ENCODE measurements at places on chromosomes 5 and 9. TPM values are rescaled to one million over a fixed set of nuclear protein-coding genes. Genes with fewer than 3 reads are reported as not detected.
A peak's percentile ranks its signal among the peaks of the same experiment; 100 is the strongest.

Gene FBXL7
- total RNA-seq, result 5.9 TPM

Gene ACSL6
- not detected for total RNA-seq

Gene FOXD4L6
- not detected for total RNA-seq

Gene PTGDS
- not detected for total RNA-seq

DNA sequence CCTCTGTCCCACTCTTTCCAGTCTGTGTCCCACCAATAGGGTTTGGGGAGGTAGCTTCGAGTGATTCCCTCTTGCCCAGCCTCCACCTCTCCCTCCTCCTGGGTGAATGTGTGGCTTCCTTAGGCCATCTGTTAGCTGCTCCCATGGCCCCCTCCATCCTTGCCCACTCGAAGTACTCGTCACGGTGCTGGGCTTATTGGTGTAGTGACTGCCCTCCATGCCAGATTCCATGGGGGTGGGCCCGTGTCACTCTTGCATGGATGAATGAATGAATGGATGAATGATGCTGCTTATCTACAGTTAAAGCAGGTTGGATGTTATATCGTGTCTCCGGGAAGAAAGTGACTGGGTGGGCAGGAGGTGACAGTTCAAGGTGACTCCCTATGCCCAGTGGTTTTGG is 19.1 kb downstream of the HMCN2 start:
- DNase-seq, result no peak

GRCh38 chr5:116766470-116766947 is 191.9 kb upstream of the SEMA6A start:
- DNase-seq, result peak; percentile 81

DNA sequence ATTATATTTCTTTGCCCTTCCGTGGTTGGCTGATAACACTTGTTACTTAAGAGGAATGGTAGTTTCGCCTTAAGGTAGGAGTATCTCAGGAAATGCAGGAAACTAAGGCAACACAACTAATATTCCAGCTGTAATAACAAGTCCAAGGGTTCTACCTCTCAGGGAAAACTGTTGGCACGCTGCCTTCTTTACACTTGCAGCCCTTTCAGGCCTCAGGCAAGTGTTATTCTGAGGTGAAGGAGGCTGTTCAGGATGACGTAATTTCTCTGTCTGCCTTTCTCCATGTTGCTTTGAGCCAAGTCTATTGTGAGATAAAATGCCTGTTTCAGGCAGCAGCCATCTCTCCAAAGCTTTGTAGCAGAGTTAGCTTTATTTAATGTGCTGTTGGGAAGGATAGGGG is 38.0 kb downstream of the VCAN start:
- no peak for DNase-seq

DNA sequence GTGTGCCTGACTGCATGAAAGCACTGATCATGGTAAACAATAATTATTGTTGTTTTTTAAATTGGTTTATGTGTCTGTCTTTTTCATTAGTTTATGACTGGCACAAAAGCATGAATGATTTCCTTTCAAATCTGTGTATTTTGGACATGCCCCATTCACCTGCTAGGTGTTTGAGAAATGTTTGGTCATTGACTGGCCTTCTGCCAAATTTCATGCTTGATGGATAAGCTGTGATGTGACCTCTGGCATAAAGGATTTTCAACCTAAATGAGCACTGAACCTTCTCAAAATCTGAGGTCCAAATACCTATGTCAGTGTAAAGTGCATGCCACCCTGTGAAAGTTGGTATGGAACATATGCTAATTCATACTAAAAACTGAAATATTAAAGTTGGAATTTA is 204.5 kb downstream of the BRINP1 start:
- DNase-seq, result no peak

- DNase-seq, result no peak
Measured at GRCh38 chr5:176188506-176189193, 49.6 kb upstream of the SIMC1 start.

GRCh38 chr5:17854901-17855300 is 220.6 kb downstream of the TAF11L14 start:
- no peak for DNase-seq

GRCh38 chr5:95925939-95926338 is 35.7 kb downstream of the ELL2 start:
- no peak for DNase-seq

DNA sequence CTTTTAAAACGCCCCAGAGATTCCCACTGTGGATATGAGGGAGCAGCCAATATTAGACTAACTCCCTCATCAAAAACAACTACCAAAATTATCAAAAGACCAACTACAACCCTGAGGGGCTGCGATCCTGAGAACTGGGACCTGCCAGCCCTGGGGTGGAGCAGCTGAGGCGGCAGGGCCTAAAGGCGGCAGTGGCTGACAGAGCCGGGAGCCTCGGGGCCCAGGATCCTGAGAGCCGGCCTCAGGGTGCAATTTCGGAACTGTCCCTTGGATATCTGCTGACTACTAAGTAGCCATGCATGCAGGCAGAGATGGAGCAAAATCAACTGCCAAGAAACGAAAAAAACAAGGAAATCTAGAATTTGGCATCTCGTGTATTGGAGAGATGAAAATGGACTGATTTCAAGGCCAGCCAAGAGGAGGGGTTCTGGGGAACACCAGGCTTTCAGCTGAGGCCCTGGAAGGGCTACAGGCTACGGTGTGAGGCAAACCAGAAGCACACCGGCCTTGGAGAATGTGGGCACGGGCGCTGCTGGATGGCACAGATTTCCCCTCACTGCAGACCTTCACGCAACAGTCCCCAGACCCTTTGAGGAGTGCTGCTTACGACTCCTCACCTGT is 63.6 kb upstream of the UBAC1 start:
- no peak for DNase-seq

DNA sequence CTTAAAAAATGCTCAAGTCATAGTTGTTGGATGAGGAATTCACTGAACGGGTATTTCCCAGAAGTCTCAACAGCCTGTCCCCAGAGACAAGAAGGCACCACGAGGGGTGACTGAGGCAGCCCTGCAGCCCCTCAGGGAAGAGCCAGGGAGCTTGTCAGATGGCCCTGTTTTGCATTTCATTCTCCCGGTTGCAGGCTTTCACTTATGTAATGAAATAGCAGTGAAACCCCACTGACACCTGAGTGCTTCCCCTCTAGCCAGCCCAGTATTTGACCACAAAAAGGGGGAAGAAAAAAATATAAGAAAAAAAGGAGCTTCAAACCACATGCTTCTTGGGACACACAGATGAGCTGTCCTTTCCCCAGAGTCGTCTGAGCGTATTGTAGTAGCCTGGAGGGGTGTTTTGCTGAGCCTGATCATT is 75.3 kb upstream of the IL12B start:
- DNase-seq, result no peak

- peak; percentile 3 for DNase-seq
Measured at GRCh38 chr5:130836729-130837649, 328.1 kb downstream of the HINT1 start.

GRCh38 chr9:19074836-19075235 is 25.6 kb downstream of the RRAGA start:
- DNase-seq, result no peak

GRCh38 chr5:157582731-157583620 is 7.4 kb upstream of the ADAM19 start:
- DNase-seq, result no peak

DNA sequence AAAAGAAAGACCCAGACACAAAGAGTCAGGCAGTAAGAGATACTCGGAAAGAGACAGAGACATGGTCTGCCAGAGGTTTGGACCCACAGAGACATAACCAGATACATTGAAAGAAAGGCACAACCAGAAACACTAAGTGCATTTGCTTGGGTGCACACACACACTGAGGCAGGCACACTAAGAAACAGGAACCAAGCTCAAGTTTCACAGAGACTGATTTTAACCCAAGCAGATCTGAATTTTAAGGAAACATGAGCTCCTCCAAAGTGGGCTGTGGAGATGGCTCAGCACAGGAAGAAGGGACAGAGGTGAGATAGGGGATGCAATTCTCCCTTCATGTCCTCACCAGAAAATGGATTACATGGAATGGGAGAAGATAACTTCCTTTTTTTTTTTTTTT is 9.5 kb downstream of the AQP3 start:
- no peak for DNase-seq

- no peak for DNase-seq
Measured at GRCh38 chr5:166353580-166353979, 1937.9 kb upstream of the WWC1 start.

DNA sequence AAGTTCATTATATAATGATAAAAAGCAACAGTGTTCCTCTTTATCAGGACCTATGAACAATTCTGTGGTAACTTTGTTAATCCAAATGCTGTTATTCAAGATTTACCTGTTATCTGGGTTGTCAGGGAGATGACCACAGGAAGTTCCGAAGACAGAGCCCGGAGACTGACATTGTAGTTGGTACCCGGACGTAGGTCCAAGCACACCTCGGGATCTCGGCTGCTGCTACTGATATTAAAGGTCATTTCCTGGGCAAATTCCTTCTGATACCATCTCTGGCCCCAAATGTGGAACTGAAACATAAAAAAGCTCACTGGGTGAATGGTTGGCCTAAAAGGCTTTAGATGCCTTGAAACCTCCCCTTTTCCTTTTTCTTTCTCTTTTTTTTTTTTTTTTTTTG is 96.7 kb downstream of the SUSD1 start:
- DNase-seq, result no peak

- peak; percentile 59 for DNase-seq
Measured at GRCh38 chr5:130871346-130872086, 293.5 kb downstream of the HINT1 start.

DNA sequence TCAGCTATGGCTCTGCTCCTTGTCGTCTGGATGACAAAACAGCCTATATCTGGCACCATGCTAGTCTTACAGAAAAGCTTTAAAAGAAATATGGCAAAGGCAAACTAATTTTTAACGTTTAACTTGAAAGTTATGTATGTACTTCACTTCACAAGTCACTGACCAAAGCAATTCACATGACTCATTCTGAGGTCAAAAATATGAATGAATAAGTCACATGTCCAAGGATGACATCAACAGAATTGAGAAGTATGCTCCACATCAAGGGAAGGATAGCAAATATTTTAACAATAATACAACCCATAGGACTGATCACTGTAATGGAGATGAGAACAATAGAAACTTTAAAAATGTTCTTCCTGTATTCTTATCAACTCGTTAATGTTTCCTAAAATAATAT is 1072.6 kb upstream of the NUDT12 start:
- DNase-seq, result no peak

GRCh38 chr9:90801973-90802322 is 329 bp downstream of the SYK start:
- no peak for DNase-seq

DNA sequence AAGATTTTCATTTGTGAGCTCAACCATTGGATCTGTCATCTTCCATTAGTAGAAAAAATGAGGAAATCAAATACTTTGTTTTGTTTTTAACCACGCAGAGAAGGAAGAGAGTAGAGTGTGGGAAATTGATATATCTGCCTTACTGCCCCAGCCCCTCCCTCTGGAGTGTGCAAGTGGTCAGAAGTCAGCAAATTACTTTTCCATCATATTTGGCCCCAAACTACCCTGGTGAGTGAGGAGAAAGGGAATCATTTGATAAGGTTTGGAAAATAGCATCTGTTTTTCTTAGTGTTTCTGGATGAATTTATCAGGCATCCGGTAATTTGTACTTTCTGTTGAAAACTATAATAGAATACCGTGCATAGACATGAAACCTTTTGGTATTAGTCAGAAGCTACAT is 327.4 kb downstream of the MARCHF11 start:
- no peak for DNase-seq

DNA sequence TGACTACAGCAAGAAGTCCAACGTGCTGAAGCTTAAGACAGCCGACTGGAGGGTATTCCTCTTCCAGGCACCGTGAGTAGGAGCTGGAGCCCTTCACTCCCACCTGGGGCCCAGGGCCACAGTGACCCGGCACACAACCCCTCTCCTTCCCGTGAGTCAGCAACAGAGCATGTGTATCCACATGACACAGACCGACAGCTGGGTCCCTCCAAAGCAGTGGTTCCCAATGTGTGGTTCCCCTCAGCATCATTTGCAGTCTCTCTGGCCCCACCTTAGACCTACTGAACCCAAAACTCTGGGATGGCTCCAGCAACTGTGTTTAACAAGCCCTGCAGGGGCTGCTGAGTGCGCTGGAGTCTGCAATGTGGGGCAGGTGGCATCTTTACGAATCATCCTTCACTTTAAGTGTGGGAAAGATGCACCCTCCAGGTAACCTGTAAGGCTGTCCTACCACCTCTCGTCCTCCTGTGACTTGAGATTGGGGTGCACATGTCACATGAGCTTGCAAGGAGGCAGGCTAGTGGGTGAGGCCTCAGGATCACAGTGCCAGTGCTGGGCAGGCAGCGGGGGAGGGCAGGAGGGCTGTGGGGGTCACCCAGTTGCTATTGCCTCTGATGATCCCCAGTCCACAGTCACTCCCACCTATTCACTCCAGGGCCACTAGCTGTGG is 42.2 kb downstream of the PSD2 start:
- no peak for DNase-seq
